ENCODE measurements at places on chromosomes 2 and 18. TPM values are rescaled to one million over a fixed set of nuclear protein-coding genes. Genes with fewer than 3 reads are reported as not detected.

DNA sequence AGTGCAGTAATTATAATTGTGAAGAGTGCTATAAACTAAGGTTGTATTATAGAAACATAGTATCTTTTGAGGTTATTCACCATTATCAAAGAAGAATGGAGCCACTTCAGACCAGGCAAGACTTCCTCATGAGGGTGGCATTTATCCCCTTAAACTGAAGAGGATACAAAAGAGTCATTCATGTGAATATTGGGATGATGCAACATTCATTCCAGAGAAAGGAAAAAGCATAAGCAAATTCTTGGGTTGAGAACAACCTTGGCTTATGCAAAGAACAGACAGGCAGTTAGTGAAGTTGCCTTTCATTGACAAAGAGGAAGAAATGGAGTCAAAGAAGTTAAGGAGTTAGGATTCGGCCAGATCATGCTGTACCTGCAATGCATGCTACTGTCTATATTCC is 682.5 kb downstream of the MBD2 start:
- no peak for DNase-seq
- H3K36me3 ChIP-seq, result no peaks in the 10 kb centered on the region
- H3K4me1 ChIP-seq, result no peaks in the 10 kb centered on the region
- no peaks in the 10 kb centered on the region for H3K27me3 ChIP-seq
- H3K4me3 ChIP-seq, result no peak overlapping the region

DNA sequence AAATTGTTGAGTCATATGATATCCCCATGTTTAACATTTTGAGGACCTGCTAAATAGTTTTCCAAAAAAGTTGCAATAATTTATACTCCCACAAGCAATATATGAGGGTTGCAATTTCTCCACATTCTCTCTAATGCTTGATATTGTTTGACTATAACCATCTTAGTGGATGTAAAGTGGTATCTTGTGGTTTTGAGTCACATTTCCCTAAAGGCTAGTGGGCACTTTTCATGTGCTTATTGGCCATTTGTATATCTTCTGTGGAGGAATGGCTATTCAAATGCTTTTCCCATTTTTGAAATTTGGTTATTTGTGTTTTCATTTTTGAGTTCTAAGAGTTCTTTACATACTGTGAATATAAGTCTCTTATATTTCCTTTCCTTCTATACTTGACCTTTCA is 82.7 kb downstream of the SCG2 start:
- H3K4me1 ChIP-seq, result no peaks in the 10 kb centered on the region
- no peak overlapping the region for H3K27ac ChIP-seq
- H3K4me3 ChIP-seq, result no peak overlapping the region
- no peaks in the 10 kb centered on the region for H3K27me3 ChIP-seq

DNA sequence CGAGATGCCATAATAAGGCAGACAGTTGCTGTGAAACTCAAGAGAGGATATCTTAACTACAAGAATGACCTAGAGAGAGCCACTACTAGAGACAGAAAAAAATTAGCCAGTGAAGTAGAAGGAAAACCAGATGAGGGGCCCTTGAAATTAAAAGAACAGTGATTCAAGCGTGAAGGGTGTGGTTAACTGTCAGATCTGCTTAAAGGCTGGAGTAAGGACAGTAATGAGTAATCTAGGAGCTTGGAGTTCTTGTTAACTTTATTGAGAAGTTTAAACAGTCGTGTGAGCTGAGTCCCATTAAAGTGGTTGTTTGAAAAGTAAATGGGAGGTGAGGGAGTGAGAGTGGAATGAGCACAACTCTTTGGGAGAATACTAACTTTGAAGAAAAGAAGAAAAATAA is 21.3 kb downstream of the PIGN start:
- H3K4me1 ChIP-seq, result no peaks in the 10 kb centered on the region
- no peaks in the 10 kb centered on the region for H3K27me3 ChIP-seq
- no peaks in the 10 kb centered on the region for H3K36me3 ChIP-seq
- H3K27ac ChIP-seq, result no peak overlapping the region

The RGPD3 gene
- total RNA-seq, result 0.75 TPM

The APLF gene
- total RNA-seq, result 2.8 TPM

The LHCGR gene
- total RNA-seq, result not detected

All from ascending aorta (tissue), 2 donors.